ENCODE measurements at places on chromosomes 5 and 9.

DNA sequence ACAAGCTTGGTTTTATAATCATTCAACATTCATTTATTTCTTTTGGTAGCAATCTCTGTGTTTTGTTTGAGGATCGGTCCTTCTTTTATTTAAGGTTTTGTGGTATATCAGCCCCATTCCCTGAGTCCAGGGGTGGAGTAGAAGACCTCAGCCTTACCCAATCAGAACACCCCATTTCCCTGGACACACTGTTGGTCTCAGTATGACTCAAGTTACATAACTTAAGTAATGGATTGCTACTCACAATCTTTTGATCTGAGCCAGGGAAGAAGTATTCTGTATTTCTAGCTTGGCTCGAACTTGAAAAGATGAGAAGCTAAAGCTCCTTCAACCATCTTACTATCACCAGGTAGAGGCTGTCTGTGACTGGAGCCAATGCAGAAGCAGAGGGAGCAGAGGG is 175.2 kb upstream of the HAPLN1 start:
- no peak for DNase-seq

- no peak for DNase-seq
These were observed 176.9 kb downstream of the GDNF start for GRCh38 chr5:37662789-37663485.

GRCh38 chr5:7391814-7392692 is 3.9 kb upstream of the ADCY2 start:
- DNase-seq, result no peak

- no peak for DNase-seq
These were observed 69.3 kb downstream of the ANKRD31 start for GRCh38 chr5:75167345-75167744.

DNA sequence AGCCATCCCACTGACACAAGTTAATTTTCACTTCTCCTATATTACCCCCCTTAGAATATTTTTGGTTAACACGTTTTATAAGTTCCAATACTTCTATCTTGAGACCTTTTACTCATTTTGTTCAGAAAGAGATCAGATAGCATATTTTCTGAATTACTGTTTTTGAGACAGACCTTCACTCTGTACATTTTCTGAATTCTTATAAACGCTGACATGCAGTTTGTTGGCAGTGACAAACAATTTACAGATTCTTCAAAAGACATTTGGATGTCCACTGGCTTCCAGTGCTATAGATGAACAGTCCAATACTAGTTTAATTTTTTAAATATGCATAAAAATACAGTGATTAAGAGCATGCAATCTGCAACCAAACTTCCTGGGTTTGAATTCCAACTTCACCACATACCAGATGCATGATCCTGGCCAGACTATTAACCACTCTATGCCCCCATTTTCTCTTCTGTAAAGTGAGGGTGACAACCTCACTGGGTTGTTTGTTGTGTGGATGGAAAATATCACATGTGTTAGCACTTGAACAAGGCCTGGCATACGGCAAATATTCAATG is 142.1 kb downstream of the AGTPBP1 start:
- no peak for DNase-seq

All from stimulated activated CD8-positive, alpha-beta memory T cell treated with anti-CD3 and anti-CD28 coated beads, Interleukin-15, amount 100 ng/mL, for 24 hours (primary cell).